ENCODE measurements at places on chromosomes 1 and 21. TPM values are rescaled to one million over a fixed set of nuclear protein-coding genes. Genes with fewer than 3 reads are reported as not detected.

GRCh38 chr1:43312663-43313515 lies 12.1 kb downstream of the TIE1 start:
- H3K27ac ChIP-seq = no peak overlapping the region
- H3K4me1 ChIP-seq = no peaks in the 10 kb centered on the region
- H3K4me3 ChIP-seq = no peak overlapping the region
- DNase-seq = no peak
- H3K36me3 ChIP-seq = no peaks in the 10 kb centered on the region

The RHBDL2 gene
- not detected for total RNA-seq

The C1orf185 gene
- total RNA-seq = not detected

DNA sequence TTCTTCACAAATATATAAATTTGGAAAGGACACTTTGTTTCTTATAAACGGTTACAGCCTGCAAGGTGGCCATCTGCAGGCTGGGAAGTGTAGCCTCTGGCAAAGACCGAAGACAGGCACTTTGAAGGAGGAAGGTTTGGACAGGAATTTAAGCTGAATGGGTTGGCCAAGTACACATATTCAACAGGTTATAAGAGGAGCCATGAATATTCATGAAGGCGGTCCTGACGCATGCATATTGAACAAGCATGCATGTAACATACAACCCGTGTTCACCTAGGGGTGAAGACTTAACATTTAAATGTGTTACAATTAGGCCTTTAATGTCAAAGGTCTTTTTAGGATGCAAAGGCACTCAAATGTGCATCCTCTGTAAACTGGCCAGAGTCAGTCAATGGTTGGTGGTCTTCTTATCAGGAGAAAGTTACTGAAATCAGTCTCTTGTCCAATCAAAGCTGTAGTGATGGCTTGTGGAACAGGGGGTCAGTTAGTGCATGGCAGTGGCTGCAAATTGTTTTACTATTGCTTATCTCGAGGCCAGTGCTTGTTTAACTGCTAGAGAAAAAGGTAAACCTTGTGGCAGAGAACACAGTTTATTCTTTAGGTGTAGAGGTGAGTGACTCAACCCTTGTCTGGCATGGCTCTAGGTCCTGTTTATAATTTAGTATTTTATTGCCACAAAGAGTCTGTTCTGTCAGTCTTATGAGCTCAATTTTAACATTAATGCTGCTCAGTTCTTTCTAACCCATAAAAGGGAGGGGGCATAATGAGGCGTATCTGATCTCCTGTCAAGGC lies 70.3 kb upstream of the F3 start:
- H3K4me3 ChIP-seq = no peak overlapping the region
- peaks cover 2% of the 10 kb centered on the region for H3K27me3 ChIP-seq
- peaks cover 4% of the 10 kb centered on the region for H3K4me1 ChIP-seq
- H3K36me3 ChIP-seq = no peaks in the 10 kb centered on the region

- H3K4me1 ChIP-seq = peaks cover 7% of the 10 kb centered on the region
- peak; percentile 50 for DNase-seq
- H3K27me3 ChIP-seq = no peaks in the 10 kb centered on the region
- no peak overlapping the region for H3K4me3 ChIP-seq
Measured at GRCh38 chr1:5915587-5916571, 76.3 kb downstream of the NPHP4 start.

GRCh38 chr1:41976671-41977070 lies 57.9 kb upstream of the HIVEP3 start:
- no peak overlapping the region for H3K27ac ChIP-seq
- H3K36me3 ChIP-seq = peaks cover 9% of the 10 kb centered on the region
- H3K4me1 ChIP-seq = peaks cover 26% of the 10 kb centered on the region
- H3K4me3 ChIP-seq = no peak overlapping the region

Measured in activated CD8-positive, alpha-beta memory T cell treated with anti-CD3 and anti-CD28 coated beads, Interleukin-2, amount 10 ng/mL, durations not matched to agents 7 days and 5 days (primary cell).